ENCODE measurements at places on chromosomes 3 and 15.
A peak's percentile ranks its signal among the peaks of the same experiment; 100 is the strongest.

DNA sequence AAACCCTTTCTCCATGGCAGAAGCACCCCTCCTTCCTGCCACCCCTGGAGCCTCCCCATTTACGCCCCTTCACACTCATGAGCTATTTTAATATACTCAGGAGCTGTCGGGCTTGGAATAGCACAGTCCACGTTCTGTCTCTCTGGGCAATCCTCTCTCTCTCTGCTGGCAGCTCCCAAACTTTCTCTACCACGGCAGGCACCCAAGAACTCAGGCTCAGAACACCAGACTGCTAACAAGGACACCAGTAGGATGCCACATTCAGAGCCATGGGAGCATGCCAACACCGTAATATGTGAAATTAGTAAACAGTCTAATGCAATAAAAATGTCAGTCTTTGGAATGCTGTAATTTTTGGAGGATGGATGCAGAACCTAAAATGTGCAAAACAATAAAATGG, 19.3 kb downstream of the TNFAIP8L3 start:
- no peak for DNase-seq

DNA sequence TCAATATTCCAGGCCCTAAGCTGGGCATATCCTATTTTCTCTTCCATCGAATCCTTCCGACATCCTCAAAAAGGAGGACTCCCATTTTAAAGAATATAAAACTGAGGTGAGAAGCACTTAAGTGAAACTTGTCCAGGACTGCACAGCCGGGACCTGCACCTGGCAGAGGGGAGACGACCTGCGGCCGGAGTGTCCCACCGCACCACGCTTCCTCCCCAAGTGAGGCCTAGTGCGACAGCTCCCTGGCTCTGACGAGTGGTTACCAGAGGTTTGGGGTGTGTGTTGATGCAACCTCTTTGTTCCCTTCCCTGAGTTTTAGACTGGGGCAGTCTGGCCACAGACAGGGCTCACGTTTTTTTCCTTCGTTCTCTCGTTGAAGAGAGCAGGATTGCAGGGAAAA, 24.9 kb upstream of the ATP2B2 start:
- no peak for DNase-seq

- DNase-seq = peak; percentile 74
Measured at GRCh38 chr3:32109256-32109655, 2.8 kb downstream of the GPD1L start.

DNA sequence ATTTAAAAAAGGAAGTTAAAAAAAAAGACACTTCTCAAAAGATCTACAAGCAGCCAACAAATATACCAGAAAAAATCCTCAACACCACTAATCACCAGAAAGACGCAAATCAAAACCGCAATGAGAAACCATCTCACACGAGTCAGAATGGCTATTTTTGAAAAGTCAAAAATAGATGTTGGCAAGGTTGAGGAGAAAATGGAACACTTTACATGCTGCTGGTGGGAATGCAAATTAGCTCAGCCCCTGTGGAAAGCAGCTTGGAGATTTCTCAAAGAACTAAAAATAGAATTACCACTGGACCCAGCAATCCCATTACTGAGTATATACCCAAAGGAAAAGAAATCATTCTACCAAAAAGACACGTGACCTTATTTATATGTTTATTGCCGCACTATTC, 574.7 kb upstream of the ADAMTS9 start:
- DNase-seq = no peak

DNA sequence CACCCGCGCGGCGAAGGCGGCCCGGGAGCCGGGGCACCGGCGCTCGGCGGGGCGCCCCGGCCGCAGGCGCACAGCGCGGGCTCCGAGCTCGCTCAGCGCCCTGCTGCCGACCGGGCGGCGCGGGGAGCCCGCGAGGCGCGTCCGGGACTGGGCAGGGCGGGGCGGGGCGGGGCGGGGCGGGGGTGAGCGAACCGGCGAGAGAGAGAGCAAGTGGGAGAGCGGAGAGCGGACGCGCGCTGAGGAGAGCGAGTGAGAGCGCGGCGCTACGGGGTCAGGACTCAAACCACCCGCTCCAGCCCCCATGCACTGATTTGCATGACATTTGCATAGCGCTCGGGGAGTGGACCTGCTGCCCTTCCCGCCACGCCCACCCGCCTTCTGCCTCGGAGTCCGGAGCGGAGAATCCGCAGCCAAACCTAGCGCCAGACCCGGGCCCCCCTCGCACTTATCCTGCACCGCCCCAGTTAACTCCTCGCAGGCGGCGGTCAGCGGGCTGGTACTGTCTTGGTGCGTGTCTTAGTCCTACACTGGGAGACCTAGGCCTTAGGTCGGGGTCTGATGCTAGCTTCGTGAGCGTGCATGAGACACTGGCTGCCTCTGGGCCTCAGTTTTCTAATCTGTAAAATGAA, at the start of gene MYLK:
TSS of gene MYLK (minus strand) at position 130 of the 629 bp plus-strand sequence. CDS start 90,491 bp downstream, outside the sequence.
- peak; percentile 30 for DNase-seq

DNA sequence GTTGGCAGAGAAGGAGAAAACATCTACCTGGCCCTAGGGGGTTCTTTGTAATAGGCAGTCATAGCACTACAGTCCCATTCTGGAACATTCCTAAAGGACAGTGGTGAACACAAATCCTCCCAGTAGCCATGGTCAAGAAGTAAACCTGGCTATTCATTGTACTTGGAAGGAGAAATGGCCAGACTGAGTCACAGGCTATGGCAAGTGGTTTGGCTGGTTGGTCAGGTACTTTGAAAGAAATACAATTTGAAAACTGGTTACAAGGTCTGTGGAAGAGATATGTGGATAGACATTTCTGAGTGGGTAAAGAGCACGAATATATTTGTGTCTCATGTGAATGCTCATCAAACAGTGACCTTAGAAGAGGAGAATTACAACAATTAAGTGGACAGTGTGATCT, 33.0 kb upstream of the FAN1 start:
- DNase-seq = no peak

- no peak for DNase-seq
Measured at GRCh38 chr3:110405830-110406585, 665.6 kb upstream of the NECTIN3 start.

DNA sequence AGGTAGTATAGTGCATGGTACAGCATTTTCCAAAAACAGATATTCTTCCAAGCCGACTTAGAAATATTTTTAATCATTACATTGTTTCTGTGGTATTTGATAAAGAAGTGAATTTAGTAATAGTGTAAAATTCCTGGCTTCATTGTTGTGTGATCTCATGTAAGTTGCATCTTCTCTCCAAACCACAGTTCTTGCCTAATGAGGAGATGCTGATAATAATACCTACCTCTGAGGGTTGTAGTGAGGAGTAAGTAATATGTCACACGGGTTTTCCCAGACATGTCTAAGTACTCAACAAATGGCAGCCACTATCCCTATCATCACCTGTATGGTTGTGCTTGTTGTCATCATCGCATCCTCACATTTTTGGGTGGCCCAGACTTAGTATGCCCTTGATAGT, 167.3 kb downstream of the SLCO3A1 start:
- DNase-seq = no peak

DNA sequence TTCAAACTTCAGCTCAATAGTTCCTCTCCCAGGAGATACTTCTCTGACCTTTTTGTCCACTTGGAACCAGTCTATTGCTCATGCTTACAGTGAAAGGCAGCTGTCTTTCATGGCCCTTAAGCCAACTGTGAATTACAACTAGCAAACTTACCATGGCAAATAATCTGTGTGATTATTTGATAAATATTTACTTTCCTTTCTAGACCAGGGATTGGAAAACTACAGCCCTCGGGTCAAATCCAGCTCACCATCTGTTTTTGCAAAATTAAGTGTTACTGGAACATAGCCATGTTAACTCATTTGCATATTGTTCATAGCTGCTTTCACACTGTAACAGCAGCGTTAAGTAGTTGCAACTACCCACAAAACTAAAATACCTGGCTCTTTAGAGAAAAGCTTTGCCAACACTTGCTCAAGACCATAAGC, 289.1 kb upstream of the MCTP2 start:
- no peak for DNase-seq

GRCh38 chr3:3119393-3119851, 7.3 kb upstream of the TRNT1 start:
- DNase-seq = no peak

DNA sequence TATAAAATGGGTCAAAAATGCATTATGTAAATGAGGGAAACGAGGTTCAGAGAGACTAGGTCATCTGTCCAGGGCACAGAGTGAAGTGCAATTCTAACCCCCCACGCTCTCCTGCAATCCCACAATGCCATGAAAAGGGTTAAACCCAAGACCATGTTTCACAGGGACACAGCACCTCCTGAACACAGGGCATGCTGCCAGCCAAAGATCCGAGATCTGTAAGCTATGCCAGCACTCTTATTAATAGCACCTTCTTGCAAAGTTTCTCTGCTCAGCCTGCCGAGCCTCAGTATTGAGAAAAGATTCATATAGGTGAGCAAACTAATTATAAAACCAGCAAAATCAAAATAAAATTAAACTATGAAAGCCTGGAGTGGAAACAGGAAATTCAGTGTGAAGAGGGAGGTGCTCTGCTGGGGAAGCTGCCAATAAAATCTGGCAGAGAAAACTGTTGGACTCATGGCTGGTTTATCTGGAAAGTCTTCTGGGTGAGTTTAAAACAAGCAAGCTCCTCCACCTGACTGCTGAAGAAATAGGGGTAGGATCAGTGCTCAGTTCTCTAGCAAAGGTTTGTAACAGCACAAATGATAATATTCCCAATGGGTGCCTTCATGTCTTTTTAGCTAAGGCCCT, 50.3 kb downstream of the LRIG1 start:
- DNase-seq = peak; percentile 48

- no peak for DNase-seq
Measured at GRCh38 chr15:25171856-25172687, 217.3 kb downstream of the SNRPN start.

GRCh38 chr3:171804618-171805389, 5.5 kb downstream of the PLD1 start:
- DNase-seq = no peak

GRCh38 chr15:39154776-39155175, 426.1 kb upstream of the THBS1 start:
- no peak for DNase-seq

- DNase-seq = no peak
Measured at GRCh38 chr3:152874896-152875749, 40.2 kb downstream of the P2RY1 start.

DNA sequence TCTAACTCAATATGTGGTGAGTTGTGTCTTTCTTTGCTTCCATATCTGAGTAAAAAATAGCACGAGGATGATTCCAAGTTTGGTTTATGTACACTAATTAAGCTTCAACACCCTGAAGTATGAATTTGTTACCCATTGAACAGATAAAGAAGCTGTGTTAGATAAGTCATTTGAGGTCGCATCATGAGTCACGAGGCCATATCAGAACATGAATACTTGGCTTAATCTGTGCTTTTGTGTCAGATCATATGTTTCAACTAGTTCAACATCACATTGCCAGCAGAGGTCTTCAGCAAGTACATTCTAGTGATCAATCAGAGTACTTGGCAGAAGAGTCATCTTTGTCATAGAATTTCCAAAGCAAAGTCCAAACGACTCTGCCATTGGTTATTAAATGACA, 26.3 kb upstream of the MITF start:
- DNase-seq = no peak

- DNase-seq = no peak
Measured at GRCh38 chr15:66771351-66771650, 69.3 kb downstream of the SMAD6 start.

GRCh38 chr3:46729038-46729437, 11.4 kb upstream of the PRSS50 start:
- no peak for DNase-seq

Measured in fibroblast of the conjunctiva (primary cell).